ENCODE measurements at places on chromosomes 16 and 17.

DNA sequence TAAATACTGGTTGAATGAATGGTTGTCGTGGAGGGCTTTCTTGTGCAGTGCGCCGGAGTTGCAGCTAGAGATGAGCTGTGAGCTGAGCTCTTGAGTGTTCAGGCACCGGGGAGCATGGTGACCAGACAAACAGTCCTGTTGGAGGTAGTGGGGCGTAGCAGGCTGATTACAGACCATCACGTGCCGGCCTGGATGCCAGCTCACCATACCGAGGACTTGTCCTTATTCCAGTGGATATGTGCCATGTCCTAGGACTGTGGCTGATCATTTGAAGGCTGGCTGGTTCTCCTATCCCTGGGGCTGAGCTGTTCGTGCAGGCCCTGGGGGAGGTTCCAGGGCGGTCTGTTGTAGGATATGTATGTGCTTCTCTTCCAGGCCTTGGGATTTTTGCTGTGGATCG, 60.0 kb downstream of the ABCC1 start:
- no peak for DNase-seq

DNA sequence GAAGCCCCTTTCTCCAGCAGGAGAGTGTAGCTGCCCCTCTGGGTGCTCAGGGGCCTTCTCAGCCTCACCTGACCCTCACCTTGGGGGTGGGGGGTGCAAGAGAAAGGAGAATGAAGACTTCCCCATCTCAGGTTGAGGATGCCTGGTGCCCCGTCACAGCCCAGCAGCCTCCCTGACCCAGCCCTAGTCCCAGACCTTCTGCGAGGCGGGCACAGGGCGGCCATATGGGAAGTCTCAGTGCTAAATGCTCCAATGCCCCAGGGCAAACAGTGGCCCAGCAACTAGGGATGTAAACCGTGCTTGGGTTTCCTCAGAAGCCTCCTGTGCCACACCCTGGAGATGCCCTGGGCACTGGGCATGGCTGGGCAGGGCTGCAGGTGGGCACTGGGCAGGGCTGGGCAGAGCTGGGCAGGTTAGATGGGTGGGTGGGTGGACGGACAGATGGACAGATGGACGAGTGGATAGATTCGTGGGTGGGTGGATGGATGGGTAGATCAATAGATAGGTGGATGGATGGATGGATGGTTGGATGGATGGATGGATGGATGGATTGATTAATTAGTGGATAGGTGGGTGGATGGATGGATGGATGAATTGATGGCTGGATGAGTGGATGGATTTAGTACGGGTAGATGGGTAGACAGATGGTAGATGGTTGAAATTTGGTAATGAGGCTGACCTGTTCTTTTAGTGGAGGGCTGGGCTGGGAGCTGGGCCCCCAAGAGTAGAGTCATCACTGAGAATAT, 16.8 kb downstream of the TPSD1 start:
- DNase-seq = no peak

GRCh38 chr17:3907483-3908216, 8.6 kb downstream of the P2RX1 start:
- DNase-seq = no peak

DNA sequence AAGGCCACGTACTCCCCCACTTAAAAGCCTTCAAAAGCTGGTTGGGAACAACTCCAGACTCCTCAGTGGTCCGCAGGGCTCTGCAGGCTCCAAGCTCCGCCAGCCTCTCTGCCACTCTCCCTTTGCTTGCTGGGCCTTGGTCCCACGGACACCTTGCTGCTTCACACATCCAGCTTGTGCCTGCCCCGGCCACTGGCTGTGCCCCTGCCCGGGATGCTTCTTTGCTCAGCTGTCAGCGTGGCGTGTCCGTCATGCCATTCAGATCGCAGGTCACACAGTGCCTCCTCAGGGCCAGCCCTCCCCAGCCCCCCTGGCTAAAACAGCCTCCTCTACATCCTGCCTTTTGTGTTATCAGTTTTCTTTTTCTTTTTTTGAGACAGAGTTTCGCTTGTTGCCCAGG, 11.8 kb downstream of the ASPHD1 start:
- DNase-seq = no peak

- no peak for DNase-seq
These were observed 18.8 kb upstream of the PHOSPHO1 start for GRCh38 chr17:49249292-49249794.

DNA sequence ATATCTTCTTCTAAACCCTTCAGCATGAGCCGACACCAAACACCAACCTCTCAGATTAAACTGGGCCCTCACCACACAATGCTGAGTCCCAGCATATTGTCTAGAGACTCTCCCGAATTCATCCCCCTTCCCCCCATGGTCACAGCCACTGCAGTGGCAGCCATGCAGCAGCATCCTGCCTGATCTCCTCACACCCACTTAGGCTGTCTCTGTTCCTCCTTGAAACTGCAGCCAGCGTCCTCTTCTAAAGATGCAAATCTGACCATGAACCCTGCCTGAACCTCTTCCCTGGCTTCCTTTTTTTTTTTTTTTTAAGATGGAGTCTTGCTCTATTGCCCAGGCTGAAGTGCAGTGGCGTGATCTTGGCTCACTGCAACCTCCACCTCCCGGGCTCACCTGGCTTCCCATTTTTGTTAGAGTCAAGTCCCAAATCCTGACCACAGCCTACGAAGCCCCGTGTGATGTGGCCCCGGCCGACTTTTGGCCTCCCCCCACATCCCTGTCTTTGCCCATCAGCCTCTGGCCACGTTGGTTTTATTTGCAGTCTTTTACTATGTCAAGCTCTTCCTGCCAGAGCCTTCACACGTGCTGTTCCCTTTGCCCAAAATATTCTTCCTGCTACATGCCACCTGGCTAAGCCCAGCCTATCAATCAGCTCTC, 2.8 kb downstream of the FA2H start:
- DNase-seq = no peak

- no peak for DNase-seq
These were observed 1.3 kb upstream of the CES3 start for GRCh38 chr16:66959704-66960161.

DNA sequence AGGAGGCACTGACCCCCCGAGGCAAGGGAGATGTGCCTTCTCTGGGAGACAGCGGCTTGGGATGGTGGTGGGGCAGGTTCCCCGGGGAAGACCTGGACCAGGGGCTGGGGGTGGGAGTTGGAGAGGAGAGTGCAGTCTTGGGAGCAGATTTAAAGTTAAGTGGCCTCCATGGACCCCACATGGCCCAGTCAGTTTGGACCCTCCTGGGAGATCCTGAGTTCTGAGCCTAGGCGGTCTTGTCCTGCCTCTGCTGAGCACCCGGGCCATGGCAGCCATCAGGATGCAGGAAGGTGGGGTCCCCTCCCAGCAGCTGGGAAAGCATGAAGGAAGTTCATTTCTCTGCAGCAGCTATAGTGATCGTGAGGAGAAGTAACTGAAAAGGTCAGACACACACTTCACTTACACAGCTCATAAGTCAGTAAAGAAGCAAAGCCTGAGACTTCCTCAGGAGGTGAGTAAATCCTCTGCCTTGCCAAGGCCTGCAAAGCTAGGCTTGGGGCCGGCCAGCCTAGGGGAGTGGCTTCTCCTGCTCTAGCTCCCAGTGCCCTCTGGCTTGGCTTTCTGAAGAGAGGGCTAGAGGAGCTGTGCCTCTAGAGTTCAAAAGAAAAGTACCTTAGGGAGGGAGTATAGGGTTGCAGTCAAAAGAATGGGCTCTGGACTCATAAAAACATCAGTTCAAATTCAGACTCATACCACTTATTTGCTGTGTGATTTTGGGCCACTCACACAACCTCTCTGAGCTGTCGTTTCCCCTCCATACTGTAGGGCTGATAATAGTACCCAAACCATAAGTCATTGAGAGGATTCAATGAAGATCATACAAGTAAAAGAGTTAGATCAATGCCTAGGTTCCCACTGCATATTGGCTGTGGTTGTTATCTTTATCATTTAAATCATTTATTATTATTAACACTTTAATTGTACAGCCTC, 31.0 kb upstream of the C16orf78 start:
- DNase-seq = no peak

DNA sequence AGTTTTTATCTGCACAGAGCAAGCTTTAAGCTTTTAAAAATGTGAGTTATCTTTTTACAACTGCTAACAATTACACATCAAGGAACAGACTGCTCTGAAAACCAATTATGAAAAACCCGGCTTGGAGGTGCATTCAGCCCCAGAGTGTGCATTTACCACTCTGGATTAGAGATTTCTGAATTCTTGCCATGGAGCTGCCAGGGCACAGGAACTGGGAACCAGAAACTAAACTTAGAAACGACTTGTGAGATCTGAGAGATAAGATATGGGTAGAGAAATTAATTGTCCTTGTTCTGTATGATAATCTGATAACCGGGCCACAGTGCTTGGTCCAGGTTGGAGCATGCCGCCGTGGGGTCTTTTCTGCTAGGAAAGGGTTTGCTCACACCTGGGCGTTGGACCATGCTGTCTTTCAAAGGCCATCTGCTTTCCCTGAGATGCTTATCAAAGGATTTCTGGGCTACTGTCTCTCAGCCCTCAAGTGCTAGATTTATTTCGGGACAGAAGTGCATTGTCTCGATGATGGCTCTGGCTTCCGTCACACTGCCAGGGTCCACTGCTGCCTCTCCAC, 210.0 kb downstream of the MAF start:
- DNase-seq = no peak

GRCh38 chr17:12566291-12566690, 99.4 kb upstream of the MYOCD start:
- no peak for DNase-seq

DNA sequence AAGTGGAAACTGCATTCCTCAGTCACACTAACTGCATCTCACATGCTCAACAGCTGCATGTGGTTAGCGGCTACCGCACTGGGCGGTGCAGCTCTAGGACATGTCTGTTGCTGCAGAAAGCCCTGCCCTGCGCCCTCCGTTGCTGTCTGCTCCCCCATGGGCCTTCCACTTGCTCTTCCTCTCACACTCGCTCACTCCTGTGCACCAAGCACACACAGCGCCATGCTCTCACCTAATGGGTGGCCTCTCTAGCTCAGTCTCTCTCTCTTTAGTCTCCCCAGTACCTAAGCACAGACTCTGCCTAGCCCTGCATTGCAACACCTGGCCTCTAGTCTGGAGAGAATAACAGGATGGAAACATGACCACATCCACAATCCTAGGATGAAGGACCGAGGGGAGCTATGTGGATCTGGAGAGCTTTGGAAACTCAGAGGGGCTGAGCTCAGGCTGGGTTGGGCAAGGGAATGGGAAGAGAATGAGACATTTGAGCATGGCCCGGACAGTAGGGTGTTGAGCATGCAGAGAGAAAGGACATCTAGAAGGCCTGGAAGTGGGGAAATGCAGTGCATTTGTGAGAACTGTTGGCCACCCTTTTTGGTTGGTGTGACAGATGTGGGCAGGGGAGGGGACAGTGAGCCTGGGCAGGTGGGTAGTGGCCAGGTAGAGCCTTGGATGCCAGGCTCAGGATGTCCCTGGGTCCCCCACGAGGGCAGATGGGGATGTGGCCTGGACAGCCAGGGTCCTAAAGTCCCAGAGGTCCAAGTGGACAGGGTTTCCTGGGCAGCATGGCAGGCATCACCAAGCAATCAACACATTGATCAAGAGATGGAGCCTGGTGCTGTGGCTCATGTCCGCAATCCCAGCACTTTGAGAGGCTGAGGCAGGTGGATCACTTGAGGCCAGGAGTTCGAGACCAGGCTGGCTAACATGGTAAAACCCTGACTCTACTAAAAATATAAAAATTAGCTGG, 16.1 kb downstream of the SGCA start:
- no peak for DNase-seq

GRCh38 chr16:72596373-72596772, 424.4 kb upstream of the PMFBP1 start:
- no peak for DNase-seq

DNA sequence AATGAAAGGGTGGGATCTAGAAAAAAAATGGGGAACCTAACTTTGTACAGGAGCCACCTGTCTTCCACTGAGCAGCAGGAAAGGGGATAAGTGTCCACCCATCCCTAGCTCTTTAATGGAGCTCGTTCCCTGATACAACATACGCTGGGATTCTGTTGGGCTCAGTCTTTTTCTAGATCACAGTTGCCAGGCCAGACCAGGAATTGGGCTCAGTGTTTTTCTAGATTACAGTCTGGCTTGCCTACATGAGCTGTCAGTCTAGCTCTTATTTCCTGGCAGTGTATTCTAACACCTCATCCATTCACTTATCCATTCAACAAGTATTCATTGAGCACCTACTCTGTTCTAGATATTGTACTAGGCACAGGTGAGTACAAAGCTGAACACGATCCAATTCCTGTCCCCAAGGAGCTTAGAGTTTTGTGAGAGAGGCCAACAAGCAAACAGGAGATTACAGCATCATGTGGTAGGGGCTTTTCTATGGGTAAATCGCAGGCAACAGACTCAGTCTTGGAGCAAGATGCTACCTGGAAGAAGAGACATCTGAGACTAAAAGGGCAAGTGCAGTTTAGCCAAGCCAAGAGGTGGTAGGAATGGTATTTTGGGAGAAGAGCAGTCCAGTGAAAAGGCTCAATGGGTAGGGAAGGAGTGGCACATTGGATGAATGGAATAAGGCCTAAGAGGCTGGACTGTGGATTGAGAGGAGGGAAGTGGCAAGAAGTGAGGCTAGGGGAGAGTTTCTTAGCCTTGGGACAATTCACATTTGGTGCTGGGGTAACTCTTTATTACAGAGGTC, 138.0 kb upstream of the HS3ST2 start:
- no peak for DNase-seq

GRCh38 chr17:80786887-80787286, 204.8 kb upstream of the CHMP6 start:
- DNase-seq = no peak

DNA sequence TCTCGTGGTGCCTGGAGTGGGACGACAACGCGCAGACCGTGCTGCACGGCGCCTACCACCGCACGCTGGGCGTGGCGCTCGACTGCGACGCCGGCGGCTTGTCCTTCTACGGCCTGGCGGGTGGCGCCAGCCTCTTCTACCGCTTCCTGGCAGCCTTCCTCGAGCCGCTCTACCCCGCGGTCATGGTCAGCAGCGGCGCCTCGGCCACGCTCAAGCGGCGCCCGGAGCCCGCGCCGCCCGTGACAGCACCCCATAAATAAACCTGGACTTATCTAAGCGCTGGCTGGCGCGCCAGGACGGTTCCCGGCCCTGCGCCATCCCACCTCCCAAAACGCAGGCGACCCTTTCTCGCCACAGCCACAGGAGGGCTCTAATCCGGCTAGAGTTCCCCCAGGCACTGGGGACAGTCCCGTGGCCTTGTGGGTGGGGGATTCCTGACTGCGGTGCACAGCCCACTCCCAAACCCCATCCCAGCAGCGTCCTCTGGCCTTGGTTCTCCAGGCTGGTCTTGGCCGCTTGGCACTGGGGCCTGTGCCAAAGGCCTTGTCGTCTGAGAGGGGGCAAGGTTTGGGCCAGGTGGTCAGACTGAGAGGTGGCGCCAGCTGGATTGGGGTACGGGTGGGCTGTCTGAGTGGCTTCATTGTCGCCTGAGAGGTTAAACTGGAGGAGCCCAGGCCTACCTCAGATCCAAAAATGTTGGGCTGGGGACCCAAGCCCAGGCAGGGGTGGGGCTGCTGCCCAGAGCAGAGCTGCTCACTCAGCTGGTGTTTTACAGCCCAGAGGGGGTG, 10.1 kb upstream of the SLC16A5 start:
- no peak for DNase-seq

DNA sequence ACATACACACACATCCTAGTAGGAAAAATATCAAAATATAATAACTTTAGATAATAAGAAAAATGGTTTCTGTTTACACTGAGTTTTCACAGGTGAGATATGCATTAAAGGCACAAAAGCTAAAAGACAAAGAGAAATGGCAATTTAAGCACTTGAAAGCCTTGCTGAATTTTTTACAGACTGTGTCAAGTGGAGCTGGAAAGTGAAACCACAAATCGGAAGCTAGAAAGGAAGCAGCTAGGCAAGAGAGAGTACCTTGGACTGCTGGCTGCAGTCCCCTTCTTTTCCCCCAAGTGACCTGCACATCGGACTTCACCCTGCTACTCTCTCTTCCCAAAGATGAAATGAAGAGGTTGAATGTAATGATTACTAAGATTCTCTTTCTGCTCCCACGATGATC, 135.1 kb downstream of the CDH13 start:
- no peak for DNase-seq

Data from stimulated activated CD4-positive, alpha-beta T cell treated with anti-CD3 and anti-CD28 coated beads, Interleukin-1b, Interleukin-23, amount 100 ng/mL, for 1 hour (primary cell).